Activated CD4-positive, alpha-beta T cell treated with anti-CD3 and anti-CD28 coated beads, Interleukin-2, amount 10 ng/mL, durations not matched to agents 24 days and 14 days (primary cell): ENCODE measurements at places on chromosomes 3 and 15. TPM values are rescaled to one million over a fixed set of nuclear protein-coding genes. Genes with fewer than 3 reads are reported as not detected.

DNA sequence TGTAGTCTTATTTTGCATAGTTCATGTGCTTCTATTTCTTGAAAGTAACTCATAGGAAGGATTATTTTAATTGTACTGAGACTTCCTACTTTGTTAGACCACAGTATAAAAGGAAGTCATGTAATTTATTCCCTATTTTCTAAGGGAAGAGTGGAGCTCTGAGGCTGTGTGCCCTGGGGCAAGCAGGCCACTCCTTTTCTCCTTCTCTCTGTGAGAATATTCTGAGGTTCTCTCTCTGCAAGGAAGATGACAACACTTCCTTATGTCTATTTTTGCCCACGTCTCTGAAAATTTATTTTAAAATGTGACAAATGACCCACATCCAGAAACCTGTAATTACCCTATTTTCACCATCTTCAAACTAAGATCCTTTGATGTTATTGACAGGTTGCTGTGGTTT lies 11.0 kb downstream of the KCTD6 start:
- no peak for DNase-seq
- H3K4me3 ChIP-seq: no peak overlapping the region
- H3K4me1 ChIP-seq: peaks cover 3% of the 10 kb centered on the region
- no peak overlapping the region for H3K27ac ChIP-seq
- H3K36me3 ChIP-seq: peaks cover 23% of the 10 kb centered on the region
- H3K27me3 ChIP-seq: no peaks in the 10 kb centered on the region

GRCh38 chr3:191353022-191353777 lies 22.9 kb upstream of the UTS2B start:
- H3K27me3 ChIP-seq: no peaks in the 10 kb centered on the region
- no peaks in the 10 kb centered on the region for H3K4me1 ChIP-seq
- no peak overlapping the region for H3K27ac ChIP-seq

Gene RAD51
- 67.5 and 70.3 TPM in 2 replicates for total RNA-seq

Gene PPP1R14D
- total RNA-seq: not detected in 2 replicates

Gene CYP8B1
- total RNA-seq: not detected in 2 replicates

Gene SLC9C1
- not detected in 2 replicates for total RNA-seq

DNA sequence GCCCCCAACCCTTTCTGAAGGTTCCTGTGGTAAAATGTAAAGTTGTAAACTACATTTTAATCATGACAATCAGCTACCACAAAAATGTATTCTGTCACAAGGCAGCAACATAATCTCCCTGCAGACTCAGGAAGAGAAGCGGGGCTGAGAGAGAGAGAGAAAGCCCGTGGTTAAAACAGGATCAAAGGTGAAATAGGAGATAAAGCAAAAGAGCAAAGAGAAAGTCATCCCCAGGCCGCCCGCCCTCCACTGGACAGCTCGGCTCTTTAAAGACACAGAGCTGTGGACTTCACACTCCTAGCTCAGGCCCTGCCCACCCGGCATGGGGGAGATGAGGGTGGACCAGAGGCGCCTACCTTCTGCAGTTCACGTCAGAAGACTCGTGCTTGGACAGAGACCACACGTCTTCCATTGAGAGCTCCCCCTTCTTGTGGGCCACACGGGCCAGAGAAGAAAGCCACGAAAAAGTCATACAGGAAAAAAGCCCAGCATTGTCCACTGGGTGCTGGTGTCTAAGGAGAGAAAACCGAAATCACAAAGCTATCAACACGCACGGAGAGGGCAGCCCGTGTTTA lies 29.4 kb downstream of the ABCC5 start:
- H3K27me3 ChIP-seq: no peaks in the 10 kb centered on the region
- H3K4me3 ChIP-seq: no peak overlapping the region
- peaks cover 14% of the 10 kb centered on the region for H3K36me3 ChIP-seq
- H3K4me1 ChIP-seq: peaks cover 4% of the 10 kb centered on the region
- H3K27ac ChIP-seq: no peak overlapping the region

Gene GOLGA6L4
- total RNA-seq: 1.1 and 1.7 TPM in 2 replicates

DNA sequence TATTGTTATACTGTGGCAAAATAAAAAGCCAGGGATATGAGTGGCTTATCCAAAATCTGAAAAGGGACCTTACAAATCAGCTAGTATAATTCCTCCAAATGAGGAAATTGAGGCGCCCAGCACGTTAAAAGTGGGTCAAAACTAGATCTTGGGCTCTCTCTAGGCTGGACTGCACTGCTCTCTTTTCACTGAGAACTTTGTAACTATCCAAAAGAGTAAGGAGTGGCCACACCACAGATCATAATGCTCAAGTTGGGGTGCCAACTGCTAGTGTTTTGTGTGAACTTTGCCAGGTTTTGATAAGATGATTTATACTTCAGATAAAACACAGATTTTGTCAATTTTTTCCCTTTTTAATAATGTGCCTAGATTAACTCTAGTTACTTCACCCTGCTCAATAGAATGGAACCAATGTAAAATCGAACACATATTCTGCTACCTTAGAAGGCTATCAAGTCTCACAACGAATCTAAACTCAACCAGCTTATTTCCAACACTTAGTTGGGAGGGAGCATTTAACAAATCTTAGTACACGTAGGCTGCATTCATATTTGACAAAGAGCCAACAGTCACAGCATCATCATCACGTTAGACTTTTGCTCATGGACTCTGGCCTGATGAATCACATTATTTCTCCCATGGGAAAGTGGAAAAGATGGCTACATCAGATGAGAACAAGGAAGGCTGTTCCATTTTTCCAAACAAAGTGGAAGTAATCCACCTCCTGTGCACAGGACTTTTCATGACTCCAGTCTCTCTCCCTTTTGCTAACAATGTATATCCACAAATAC lies 64.4 kb downstream of the ABI3BP start:
- no peaks in the 10 kb centered on the region for H3K4me1 ChIP-seq
- H3K4me3 ChIP-seq: no peak overlapping the region
- H3K27ac ChIP-seq: no peak overlapping the region
- H3K27me3 ChIP-seq: no peaks in the 10 kb centered on the region
- H3K36me3 ChIP-seq: no peaks in the 10 kb centered on the region
- DNase-seq: no peak

GRCh38 chr15:77846360-77846759 lies 213.6 kb upstream of the LINGO1 start:
- H3K27ac ChIP-seq: no peak overlapping the region
- DNase-seq: no peak
- H3K36me3 ChIP-seq: no peaks in the 10 kb centered on the region
- H3K4me3 ChIP-seq: no peak overlapping the region
